ENCODE measurements at places on chromosomes 11 and 22.
A peak's percentile ranks its signal among the peaks of the same experiment; 100 is the strongest.

DNA sequence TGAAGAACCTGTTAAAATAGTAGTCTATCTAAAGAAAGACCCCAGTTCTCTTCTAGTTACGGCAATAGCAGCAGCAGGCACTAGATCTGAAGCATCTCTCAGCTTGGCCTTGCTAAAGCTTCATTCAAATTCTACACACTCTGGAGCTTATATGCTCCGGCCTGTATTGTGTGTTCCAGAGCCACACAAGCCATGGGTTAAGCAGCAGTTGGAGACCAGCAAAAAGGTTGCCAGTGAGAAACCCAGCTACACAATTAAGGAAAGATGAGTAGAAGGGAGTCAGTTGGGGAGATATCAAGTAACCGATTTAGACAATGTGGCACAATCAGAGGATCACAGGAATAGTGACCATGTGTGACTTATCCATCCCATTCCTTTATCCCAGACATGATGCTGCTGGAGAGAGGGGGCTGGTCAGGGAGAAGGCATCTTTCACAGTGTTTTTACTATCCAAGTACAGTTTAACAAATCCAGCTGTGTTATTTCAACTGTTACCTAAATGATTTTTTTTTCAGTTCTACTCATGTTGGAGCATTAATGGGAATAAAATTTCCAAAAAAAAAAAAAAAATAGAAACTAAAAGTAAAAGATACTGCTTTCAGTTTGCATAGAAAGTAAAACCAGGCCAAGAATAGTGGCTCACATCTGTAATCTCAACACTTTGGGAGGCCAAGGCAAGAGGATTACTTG lies 41.0 kb downstream of the PAX6 start:
- no peak for DNase-seq

DNA sequence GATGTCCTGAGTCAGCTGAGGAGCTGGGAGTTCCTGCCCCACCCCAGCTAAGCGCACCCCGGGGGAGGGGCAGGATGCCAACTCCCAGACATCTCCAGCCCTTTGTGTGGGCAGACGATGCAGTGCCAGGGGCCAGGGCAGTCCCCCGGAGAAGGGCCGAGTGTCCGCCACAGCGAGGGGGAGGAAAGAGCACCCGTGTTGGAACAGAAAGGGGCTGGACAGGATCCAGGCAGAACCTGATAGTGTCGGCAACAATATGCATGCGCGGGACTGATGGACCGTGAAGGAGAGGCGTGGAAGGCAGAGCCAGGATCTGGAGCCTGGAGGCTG lies 1434.7 kb downstream of the BRD1 start:
- DNase-seq = no peak

DNA sequence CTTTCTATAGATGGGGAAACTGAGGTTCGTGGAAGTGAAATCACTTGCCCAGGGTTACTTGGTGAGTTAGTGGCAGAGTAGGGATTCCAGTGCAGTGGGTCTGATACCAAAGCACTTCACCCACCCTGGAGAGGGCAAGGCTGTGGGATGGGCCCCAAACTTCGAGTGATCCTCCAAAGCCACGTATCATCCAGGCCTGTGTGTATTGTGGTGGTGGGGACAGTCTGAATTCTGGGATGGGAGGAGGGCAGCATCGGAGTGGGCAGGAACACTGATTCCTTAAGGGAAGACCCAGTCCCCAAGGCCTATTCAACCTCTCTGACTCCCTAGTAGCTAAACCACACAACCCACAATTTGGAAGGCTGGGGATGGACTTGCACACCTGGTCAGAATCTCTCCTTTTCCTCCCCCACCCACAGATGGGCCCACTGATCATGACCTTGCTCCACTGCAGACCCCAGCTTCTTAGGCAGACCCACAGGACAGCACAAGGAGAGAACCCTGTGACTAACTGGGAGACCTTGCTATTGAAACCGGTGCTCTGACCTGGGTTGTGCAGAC lies 11.5 kb downstream of the TMPRSS13 start:
- no peak for DNase-seq

DNA sequence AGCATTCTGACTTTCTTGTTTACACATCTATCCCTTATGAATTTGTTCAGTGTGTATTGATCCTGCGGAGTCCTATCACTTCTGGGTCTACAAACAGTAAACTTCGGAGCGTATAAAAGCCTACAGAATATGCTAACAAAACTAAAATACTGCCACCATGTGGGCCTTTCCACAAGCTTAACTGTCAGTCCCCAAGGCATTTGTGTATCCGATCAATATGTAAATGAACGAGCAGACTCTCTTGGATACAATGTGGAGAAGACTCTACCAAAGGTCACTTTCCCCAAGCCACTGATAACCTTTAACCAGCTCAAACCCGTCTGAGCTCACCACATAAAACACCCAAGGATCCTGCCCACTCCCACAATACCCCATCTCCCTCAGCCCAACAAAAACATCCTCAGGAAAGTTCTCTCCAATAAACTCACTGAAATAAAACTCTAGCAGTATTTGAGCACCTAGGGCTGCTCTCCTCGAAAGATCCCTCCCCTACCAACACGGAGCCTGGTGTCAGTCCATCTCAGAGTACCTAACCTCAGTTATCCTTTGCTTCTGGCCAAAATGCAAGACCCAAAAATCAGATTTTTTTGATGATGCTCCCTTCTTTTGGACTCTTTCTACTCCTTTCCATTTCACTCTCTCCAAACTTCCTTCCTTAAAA lies 17.8 kb downstream of the ADA2 start:
- DNase-seq = no peak

DNA sequence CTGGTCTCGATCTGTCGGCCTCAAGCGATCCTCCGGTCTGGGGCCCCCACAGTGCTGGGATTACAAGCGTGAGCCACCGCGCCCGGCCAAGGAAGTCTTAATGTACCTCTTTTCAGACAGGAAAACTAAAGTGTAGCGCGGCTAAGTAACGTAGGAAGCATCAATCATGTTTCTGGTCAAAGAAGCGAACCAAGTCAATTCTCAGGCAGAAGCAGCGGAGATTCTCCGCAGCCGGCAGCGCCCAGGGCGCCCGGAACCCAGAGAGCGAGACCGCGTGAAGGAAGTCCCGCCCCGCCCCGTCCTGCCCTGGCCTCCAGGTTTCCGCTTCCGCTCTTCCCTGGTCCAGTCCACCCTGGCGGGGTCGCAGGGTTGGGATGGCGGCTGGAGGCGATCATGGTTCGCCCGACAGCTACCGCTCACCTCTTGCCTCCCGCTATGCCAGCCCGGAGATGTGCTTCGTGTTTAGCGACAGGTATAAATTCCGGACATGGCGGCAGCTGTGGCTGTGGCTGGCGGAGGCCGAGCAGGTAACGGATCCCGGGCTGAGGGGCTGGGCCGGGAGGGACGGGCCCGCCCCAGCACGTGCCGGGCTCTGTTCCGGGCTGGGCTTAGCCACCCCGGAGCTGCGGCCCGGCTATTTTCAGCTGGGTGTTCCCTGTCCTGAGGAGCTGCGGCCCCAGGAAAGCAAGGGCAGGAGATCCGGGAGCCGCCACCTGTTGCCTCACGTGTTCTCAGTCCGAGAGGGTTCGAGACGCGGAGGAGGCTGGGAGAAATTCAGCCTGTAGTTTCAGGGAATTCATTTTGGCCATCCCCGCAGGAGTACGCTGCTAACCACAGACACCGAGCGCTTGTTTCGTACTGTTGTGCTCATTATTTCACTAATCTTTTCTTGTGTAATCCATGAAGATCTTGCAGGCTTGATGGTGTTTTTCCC lies at the start of gene ADSL:
Gene ADSL (plus strand): TSS at position 316 of the 934 bp plus-strand sequence. CDS start 59 bp downstream, at position 375.
- DNase-seq = peak; percentile 87

- DNase-seq = no peak
Measured at GRCh38 chr22:25668437-25668836, 73.6 kb upstream of the MYO18B start.

DNA sequence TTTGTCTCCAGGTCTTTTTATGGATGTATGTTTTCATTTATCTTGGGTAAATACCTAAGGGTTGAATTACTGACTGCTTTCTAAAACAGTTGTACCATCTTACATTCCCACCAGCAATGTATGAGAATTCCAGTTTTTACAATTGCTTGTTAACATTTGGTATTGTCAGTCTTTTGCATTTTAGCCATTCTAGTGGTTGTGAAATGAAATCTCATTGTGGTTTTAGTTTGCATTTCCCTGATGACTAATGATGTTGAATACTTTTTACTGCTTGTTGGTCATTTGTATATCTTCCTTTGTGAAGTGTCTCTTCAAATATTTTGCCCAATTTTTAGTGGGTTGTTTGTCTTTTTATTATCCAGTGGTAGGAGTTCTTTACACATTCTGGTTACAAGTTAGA lies 92.8 kb downstream of the ARFGAP2 start:
- DNase-seq = no peak

DNA sequence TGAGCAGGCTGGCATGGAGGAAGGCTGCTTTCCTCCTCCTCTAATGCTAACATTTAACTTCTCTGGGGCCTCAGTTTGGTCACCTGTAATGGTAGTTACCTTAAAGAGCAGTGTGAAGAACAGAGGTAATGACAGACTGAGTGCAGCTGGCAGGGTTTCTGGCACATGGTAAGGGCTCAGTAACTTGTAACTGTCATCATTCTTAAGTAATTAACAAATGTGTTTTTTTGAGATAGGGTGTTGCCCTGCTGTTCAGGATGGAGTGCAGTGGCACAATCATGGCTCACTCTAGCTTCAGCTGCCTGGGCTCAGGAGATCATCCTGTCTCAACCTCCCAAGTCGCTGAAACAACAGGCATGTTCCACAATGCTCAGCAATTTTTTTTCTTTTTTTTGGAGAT lies 242.0 kb upstream of the SYN3 start:
- no peak for DNase-seq

- DNase-seq = no peak
Measured at GRCh38 chr22:42493393-42493792, 26.2 kb downstream of the RRP7A start.

- no peak for DNase-seq
Measured at GRCh38 chr11:23155503-23155902, 295.2 kb upstream of the CCDC179 start.

- DNase-seq = peak; percentile 7
Measured at GRCh38 chr11:2166091-2166851, 5.3 kb upstream of the INS start.

- no peak for DNase-seq
Measured at GRCh38 chr11:69024509-69024908, 11.5 kb upstream of the MRGPRF start.

DNA sequence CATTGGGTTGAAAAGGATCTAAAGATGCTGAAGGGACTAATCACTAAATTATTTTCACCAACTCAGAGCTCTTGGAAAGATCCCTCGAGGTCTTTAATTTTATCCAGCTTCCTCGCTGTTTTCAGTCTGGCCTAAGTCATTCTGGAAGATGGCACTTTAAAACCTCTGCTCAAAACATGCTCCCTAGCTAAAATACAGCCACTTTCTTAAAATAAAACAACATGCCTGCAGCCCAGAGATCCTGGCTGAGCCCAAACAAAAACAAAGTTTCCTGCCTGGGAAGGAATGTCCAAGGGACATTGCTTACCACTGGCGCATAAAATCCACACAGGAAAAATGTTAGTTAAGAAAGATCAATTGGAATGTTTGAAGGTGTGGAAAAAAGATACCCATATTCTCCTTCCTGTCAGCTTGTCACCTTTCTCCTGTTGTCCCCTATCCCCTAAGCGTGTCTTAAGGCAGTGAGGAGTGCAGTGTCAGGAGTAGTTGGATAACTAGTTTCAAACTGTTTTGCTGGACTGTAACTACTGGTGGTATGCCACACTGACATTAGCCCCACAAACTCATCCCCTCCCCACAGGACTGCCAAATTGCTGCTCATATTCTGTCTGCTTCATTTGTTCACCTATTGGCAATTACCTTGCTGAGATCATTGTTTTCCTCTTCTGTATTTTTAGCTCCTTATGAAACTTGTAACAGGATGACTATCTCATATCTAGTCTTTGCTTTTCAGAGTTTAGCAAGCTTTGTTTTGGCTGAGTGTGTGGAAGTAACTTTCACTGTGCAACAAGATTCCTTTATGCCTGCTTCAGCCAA lies 108.3 kb upstream of the SESN3 start:
- no peak for DNase-seq

GRCh38 chr22:50701076-50701419 lies 28.4 kb downstream of the SHANK3 start:
- no peak for DNase-seq

Measured in hematopoietic multipotent progenitor cell treated with erythropoietin and hydrocortisone succinate and interleukin-3 and kit ligand, for 8 days (in vitro differentiated cells).